ENCODE measurements at places on chromosomes 6 and 20.

DNA sequence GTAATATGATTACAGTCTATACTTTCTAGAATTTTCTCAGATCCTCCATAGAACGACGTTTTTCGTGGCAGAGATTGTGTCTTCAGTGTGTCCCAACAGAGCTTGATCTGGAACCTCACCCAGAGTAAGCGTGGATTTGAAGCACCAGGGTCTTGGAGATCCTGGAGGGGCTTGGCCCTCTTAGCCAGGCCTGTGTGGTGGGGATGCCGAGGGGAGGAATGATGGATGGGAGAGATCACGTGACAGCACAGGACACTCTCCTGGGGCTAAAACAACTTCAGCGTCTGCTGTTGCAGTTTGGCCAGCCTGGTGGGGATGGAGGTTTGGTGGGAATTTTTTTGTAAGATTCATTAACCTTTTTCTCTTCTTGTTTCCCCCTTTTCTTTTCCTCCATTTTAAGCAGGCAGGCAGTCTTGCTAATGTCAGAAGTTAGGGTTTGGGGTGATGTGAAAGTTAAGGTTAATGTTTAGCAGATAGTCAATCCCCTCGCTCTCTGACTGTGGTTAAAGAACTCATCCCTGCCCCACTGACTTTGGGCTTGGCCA is 100.7 kb upstream of the SULF2 start:
- DNase-seq = no peak

DNA sequence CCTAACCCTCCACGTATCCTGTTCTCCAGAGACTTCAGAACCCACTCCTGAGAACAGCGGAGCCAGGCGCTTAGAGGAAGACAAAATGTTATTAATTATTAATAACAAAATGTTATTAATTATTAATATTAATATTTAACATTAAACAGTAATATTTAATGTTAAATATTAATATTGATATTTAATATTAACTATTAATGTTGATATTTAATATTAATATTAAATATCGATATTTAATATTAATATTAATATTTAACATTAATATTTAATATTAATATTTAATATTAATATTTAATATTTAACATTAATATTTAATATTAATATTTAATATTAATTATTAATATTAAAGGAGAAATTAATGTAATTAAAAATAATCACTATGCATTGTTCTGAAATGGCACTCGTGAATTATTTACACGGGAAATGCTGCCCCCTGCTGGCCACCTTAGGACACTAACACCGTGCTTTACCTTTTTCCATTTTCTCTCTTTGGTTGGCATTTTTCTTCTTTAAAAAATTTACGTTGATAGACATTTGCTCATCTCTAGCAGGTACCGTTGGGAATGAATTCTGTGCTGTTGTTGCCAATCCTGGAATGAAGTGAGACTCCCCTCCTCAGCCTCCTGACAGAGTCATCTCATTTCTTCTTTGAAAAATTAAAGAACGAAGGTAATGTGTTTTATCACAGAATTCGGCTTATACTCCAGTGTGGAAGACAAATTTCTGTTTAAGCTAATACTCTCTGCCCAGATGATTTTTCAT is 7.5 kb upstream of the GGTLC1 start:
- no peak for DNase-seq

DNA sequence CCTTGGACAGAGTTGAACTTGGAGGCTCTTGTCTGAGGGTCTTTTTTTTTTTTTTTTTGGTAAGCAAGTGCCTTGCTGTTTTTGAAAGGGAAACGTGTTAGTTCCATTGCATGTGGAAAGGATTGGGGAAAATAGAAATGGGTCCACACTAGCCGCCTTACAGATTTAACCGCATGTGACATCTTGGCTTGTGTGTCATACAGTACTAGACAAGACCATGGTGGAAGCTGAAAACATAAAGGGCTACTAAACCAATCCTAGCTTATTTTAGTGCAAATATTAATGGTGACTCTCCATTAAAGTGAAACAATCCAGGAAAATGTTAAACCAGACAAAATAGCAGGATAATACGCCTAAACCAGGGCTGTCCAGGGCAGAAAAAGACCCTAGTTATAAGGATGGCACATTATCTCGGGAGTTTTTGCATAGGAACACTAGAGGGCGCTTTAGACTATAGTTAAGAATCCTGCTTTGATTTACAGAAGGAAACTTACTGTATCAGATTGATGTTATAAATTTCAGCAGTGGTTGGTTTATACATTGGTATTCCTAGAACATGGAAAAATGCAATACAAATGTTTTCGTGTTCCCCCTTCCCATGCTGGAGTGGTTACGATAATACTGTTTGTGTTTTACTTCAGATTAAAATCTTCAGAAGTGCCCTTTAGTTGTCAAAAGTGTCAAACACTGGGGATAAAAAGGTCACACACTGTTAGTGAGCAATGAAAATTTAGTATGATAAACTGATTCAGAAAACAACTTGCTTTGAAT is 59.8 kb upstream of the DEK start:
- no peak for DNase-seq

GRCh38 chr6:69917834-69918233 is 51.5 kb downstream of the COL19A1 start:
- no peak for DNase-seq

- DNase-seq = no peak
Observed at GRCh38 chr6:14595751-14596150, 478.2 kb downstream of the CD83 start.

GRCh38 chr6:108592371-108593337 is 31.9 kb downstream of the FOXO3 start:
- DNase-seq = no peak

DNA sequence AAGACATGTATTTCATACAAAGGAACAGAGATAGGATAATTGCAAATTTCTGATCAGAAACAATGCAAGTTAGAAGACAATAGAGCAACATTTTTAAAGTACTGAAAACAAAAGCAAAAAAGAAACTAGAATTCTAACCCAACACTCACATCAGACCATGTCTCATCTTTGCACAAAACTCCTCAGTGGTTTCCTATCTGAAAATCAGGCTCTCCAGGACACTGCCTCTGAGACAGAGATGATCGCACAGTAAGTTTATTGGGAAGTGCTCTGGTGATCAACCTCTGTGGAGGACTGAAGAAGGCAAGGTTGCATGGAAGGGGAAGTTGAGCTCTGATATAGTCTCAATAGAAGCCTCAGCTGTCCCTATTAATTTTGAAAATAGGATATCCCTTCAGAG is 2.3 kb upstream of the TTBK1 start:
- DNase-seq = no peak

- no peak for DNase-seq
Observed at GRCh38 chr6:99146711-99147110, 199.0 kb upstream of the FBXL4 start.

- no peak for DNase-seq
Observed at GRCh38 chr20:35387334-35387733, 24.4 kb downstream of the UQCC1 start.

- DNase-seq = no peak
Observed at GRCh38 chr6:509676-510075, 118.1 kb downstream of the IRF4 start.

DNA sequence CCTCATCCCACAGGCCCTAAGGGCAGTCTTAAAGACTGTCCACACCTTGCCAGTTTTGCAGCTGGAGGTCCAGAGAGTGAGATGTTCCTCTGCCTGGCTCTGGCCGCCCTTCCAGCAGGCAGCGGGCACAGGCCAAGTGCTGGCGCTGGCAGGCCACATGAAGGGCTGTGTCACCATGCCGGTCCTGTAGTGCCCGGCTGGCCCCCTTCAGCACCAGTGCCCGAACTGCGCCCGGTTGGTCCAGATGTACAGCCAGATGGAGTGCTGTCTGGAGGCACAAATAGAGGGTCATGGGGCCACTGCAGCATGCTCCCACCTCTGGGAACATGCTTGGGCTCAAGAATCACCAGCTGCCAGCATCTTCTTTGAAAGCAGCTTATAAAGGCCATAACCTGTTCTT is 3.8 kb downstream of the NFKBIE start:
- no peak for DNase-seq

- DNase-seq = peak; percentile 65
Observed at GRCh38 chr6:41683523-41684310, 45.4 kb downstream of the MDFI start.

- DNase-seq = no peak
Observed at GRCh38 chr6:73888050-73888449, 192.0 kb downstream of the CD109 start.

GRCh38 chr6:66199171-66199570 is 492.1 kb upstream of the EYS start:
- no peak for DNase-seq

GRCh38 chr6:118940770-118941169 is 5.8 kb upstream of the MCM9 start:
- no peak for DNase-seq

DNA sequence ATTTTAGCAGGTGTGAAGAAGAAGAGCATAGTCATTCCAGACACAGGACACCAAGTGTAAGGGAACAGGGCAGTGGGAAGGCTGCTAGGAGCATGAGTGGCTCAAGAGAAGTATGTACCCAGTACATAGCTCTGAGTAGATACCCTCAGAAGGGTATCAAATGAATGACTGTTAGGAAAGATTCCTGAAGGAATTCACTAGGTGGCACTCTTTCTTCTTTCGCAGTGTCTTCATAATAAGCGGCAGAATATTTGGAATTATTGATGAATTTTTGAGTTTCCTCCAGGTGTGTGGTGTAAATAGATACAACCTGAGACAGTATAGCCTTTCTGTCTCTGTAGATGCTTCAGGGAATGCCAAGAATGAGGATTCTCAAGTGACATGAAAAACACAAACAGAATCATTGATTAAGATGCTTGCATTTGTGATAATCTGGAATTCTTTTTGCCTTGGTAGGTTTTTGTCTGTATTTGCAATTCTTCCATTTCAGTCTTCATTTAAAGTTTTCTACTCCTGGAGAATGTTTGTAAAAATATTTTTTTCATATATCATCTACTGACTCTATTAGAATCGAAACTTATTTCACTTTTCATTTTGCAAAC is 264.3 kb upstream of the RIMS1 start:
- no peak for DNase-seq

DNA sequence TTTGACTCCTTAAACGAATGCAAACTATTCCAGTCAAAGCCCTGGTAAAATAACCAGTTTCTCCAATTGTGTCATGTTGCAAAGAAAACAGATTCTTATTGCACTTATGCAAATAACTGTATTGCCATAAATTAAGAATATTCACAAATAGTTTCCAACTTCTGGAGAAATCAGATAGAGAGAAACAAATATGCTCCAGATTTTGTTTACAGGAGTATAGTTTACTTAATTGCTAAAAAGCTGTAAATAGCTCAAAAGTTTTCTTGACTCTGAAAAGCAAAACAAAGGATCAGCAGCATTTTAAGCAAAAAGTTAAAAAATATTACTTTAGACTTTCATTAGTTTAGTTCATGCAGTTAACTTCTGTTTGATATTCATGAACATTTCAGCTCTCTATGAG is 304.2 kb downstream of the PACRG start:
- DNase-seq = no peak

All from left renal cortex interstitium (tissue), 4 donors.